ENCODE measurements at places on chromosomes 2 and 18.

- DNase-seq = no peak
These were observed 230.3 kb downstream of the SLC4A3 start for GRCh38 chr2:219857751-219858150.

DNA sequence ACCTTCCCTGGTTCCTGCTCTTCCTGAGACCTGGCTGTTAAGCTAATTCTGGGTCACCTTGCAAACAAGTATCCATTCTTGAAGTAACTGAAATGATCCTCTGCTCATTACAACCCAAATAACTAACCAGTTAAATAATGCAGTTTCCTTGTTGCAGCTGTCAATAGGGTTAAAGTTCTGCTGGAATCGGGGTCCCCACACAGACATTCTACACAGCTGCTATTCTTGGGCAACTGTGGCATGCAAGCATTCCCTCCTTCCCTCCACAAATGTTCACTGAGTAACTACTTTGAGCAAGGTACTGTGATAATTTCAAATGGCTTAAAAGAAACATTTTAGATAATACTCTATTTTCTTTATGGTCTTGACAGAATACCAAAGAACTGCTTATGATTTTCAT lies 17.1 kb downstream of the RBKS start:
- no peak for DNase-seq

- no peak for DNase-seq
These were observed 177.9 kb upstream of the SETBP1 start for GRCh38 chr18:44502790-44503189.

GRCh38 chr2:198517976-198518375 lies 713.6 kb downstream of the PLCL1 start:
- no peak for DNase-seq

- no peak for DNase-seq
These were observed 7.1 kb downstream of the PCBP1 start for GRCh38 chr2:70094171-70094977.

- peak; percentile 60 for DNase-seq
These were observed 22.7 kb upstream of the PDIA6 start for GRCh38 chr2:10835052-10835970.

DNA sequence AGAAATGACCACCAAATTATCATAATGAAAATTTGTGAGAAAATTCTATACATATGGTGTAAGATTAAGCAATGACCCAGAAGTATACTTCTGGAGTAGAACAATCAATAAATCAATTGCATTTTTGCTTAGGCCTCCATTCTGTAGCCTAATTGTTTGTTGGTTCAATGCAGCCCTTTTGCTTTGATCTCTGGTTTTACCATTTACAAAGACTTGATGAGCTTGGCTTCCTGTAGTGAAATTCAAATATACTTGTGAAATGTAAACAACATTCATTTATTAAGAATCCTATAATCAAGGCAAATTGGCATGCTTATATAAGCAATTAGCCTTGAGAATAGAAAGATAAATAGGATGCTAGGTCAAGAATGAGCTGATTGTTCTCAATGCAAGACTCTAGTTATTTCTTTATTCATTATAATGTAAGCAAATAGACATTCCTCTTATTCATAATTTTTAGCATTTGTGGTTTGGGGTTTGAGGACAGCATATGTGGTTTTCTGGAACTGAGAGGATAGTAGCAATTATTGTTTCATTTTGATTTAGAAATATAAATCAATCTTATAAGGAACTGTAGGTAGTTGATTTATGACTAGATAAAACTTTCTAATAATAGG lies 9.7 kb downstream of the FMNL2 start:
- DNase-seq = no peak

GRCh38 chr2:138522556-138522955 lies 21.0 kb downstream of the SPOPL start:
- DNase-seq = no peak

DNA sequence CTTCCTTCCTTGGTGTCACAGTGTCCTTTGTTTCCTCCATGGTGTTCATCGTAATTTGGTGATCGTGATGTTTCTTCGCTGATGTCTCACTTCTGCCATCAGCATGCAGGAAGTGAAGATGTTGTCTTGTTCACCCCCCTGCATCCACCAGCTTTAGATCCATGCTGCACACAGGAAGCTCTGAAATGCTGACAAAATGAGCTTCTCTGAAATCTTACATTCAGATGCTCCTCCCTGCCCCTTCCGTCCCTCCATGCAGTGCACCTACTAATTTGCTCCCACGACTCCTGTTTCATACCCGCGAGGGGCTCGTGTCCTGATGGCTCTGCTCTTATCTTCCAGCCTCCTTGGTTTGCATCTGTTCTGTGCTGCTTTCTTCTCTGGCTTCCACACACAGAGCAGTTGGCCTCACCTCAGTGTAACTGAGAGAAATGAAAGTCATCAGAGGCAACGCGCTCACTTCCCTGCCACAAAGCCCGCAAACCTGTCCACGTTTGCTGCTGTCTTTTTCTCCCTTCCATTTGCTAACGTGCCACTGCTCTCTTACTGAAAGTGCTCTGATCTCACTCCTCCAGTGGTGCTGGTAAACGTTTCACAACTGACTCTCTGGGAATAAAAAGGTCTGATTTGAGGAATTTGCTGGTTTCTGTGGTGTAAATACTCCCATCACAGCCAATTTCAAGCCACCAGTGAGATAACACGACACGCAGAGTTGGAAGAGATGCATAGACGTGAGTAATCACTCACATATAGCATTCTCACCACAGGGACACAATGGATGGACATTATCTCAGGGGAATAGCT lies 41.0 kb upstream of the MGAT4A start:
- DNase-seq = peak; percentile 68

- no peak for DNase-seq
These were observed 713.9 kb upstream of the CDH2 start for GRCh38 chr18:28890791-28891190.
